ENCODE measurements at places on chromosomes 2 and 18. TPM values are rescaled to one million over a fixed set of nuclear protein-coding genes. Genes with fewer than 3 reads are reported as not detected.

DNA sequence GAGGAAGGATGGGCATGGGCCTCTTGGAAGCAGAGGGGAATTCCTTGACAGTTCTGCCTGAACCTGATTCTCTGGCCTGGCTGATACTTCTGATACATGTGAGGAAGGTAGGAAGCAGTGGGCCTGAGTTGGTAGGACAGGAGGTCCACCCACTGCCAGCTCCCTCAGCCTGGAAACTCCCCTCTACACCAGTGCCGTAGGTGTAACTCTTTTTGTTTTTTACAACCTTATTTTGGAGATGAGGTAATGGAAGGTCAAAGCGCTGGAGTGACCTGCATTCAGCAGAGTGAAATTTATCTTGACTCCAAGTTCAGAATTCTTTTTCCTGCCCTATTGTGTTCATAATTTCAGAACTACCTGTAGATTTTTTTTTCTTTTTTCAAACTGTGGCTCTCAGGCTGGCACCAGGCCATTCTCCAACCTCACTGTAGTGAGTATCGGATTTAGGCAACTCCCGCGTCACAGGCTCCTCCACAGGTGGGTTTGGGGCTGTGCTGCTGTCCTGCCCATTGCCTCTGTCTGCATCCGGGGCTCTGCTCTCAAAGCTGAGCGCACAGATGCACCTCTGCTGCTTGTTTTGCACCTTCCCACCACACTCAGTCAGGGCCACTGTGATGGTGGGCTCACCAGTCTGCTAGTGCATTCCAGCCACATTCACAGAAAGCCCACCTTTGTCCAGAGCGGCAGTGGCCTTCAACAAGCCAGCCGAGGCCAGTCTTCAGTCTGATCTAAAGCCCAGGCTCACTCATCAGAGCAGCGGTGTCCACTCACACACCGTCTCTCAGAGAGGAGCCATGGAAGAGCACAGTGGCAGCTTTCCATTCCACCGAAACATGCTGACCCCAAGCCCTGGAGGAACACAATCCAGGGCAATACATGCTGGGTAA is 87.2 kb downstream of the UXS1 start:
- DNase-seq = no peak

GRCh38 chr2:22517141-22517540 is 867.8 kb upstream of the KLHL29 start:
- no peak for DNase-seq

- no peak for DNase-seq
Measured at GRCh38 chr2:3427272-3427671, 47.8 kb downstream of the TRAPPC12 start.

The PSMA8 gene
- 0.93 TPM for polyA plus RNA-seq

- DNase-seq = no peak
Measured at GRCh38 chr2:162069267-162069903, 4.6 kb downstream of the DPP4 start.

The CD226 gene
- 1.8 TPM for polyA plus RNA-seq

- no peak for DNase-seq
Measured at GRCh38 chr2:40101131-40101575, 322.1 kb upstream of the THUMPD2 start.

DNA sequence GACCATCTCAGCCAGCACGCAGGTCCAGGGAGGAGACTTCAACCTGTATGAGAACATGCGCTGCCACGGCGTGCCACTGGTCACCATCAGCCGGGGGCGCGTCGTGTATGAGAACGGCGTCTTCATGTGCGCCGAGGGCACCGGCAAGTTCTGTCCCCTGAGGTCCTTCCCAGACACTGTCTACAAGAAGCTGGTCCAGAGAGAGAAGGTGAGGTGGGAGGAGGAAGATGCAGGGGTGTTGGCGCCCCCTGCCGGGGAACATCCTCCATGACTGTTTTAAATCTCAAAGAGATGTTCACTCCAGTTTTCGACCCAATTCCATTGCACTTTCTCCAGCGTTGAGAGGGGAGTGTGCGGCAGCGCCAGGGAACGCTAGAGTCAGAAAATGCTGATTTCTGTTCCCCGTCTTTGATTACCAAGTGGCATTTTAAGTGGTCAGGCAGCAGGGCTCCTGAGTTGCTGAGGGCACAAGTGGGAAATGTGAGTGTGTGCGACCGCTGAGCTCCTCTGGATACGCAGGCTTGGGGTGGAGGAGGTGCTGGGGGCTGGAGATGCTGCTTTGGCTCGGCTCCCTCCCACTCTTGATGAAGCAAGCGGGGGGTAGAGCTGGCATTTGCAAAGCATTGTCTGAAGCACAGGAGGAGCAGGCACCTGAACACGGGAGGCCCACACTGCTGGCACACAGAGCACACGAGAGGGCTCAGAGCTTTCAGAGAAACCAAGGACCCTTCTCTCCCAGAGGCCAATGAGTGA is 27.7 kb upstream of the MAPRE3 start:
- peak; percentile 85 for DNase-seq

The RBBP8 gene
- polyA plus RNA-seq = 18.8 TPM

GRCh38 chr18:40159141-40160017 is 1795.7 kb upstream of the PIK3C3 start:
- DNase-seq = no peak

The CACNB4 gene
- polyA plus RNA-seq = 0.14 TPM

The MYL1 gene
- polyA plus RNA-seq = 0.78 TPM

DNA sequence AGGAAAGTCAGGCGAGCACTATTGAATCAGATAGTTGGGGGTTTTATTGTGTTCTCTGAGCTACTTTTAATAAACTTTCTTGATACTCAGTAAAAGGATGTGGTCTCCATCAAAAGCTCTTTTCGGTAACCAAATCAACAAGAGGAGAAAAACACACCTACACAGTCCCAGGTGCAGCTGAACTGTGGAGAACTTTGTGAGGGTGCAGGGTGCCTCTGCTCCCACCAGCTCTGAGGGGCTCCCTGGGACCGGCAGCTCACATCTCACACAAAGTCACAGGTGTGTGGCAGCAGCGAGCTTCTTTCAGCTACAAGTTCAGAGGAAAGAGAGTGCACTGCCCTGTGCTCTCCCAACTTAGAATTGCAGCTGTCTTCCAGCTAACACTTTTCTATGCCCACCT is 650.4 kb downstream of the RNF144A start:
- DNase-seq = peak; percentile 75

The OR6B2 gene
- polyA plus RNA-seq = not detected

DNA sequence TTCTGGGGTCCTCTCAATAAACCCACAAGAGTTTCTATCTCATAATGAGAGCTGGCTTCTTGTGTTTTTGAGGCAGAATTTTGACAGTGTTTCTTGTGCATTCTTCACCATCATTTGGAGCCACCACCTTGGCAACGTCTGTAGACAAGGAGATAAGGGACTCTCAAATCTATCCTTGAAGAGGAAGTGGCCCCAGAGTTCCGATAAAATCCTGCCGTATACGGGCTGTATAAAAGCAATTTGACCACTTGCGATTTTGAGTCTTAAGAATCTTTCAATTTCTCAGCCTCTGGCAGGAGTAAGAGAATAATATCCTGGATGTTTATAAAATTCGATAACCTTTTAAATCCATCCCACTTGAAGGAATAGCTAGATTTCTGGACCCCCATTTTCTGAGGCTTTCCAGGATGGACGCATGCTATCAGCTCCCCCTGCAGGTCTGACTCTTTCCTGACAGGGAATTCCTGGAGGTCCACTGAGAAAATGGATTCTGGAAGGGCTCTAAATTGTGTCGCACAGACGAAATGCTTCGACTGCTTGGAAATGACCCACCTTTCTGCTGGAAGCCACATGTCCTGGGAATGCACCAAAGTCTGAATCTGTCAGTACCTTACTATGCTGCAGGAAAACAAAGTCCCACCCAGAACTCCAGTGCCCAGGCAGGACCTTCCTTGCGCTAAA is 54.1 kb downstream of the E2F6 start:
- no peak for DNase-seq

- DNase-seq = no peak
Measured at GRCh38 chr2:72145289-72145657, 2.4 kb downstream of the CYP26B1 start.

The ATP6V1B1 gene
- polyA plus RNA-seq = not detected

GRCh38 chr2:221095356-221095755 is 476.7 kb downstream of the EPHA4 start:
- DNase-seq = no peak

The DHRS9 gene
- polyA plus RNA-seq = 7.1 TPM

The IL1RN gene
- polyA plus RNA-seq = 1.9 TPM

The CBLN2 gene
- 0.10 TPM for polyA plus RNA-seq
